ENCODE measurements at places on chromosomes 1 and 21.

- DNase-seq: no peak
Measured at GRCh38 chr1:76239470-76239918, 164.9 kb downstream of the ST6GALNAC3 start.

GRCh38 chr1:109307274-109308021 lies 637 bp upstream of the MYBPHL start:
- DNase-seq: no peak

GRCh38 chr1:202521886-202522285 lies 173.4 kb downstream of the PPP1R12B start:
- DNase-seq: no peak

GRCh38 chr1:80894921-80895320 lies 905.8 kb upstream of the ADGRL2 start:
- no peak for DNase-seq

DNA sequence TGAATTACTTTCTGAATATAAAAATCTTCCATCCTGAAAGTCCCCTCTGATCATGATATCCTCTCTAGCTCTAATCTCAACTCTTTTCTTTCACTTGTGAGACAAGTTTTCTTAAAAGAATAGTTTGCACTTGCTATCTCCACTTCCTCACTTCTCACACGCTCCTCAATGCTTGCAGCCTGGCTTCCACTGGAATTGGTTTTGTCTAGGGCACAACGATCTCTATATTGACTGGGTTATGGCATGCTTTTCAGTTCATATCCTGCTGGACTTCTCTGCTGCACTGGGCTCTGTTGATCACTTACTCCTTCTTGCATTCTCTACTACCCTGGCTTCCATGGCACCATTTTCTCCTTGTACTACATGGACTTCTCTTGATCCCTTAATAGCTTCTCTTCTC lies 474 bp downstream of the FCRLA start:
- DNase-seq: no peak

DNA sequence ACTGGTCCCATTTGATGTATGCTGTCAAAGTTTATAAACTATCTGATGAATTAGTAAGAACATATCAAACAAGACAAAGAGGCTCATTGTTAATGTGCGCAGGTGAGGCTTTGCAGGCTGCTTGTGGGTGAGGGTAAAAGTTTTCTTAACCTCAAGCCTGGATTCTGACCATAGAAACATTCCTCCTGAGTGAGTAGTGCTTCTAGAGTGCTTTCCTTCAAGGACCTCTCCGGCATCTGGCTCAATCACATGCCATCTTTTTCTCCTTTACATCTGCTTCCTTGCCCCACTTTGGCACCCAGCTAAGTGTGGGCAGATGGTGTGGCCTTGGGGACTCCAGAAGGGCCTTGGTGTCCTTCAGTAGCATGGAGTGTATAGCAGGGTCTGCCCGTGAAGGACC lies 104.0 kb downstream of the ROR1 start:
- DNase-seq: no peak

DNA sequence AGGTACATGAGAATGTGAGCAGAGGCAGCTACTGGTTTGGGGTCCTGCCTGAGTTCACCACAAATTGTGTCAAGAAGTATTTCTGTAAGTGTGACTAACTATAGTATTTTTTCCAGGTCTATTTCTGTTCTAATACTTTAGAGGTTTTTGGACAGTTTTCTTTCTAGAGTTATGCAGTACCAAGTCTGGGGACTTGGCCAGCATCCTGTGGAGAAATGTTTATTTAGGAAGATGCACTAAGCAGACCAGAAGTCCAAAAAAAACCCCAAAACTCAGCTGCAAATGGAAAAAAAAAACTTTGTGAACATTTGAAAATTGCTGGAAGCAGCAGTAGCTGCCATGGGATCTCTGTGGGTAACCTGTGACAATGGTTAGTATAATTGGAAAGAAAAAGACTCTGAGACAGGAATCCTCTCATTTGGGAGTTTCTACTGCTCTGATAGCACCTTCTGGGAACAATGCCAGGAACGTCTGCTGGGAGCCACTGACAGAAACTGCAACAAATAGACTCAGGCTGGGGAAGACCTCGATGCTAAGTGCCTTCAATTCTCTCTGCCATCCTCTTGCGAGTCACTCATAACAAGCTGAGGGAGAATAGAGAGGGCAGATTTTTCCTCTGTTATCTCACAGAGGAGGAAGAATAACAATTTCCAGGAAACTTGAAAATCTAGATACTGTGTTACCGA lies 37.6 kb downstream of the OR10R2 start:
- no peak for DNase-seq

GRCh38 chr1:7442036-7442435 lies 329.1 kb upstream of the VAMP3 start:
- DNase-seq: no peak

DNA sequence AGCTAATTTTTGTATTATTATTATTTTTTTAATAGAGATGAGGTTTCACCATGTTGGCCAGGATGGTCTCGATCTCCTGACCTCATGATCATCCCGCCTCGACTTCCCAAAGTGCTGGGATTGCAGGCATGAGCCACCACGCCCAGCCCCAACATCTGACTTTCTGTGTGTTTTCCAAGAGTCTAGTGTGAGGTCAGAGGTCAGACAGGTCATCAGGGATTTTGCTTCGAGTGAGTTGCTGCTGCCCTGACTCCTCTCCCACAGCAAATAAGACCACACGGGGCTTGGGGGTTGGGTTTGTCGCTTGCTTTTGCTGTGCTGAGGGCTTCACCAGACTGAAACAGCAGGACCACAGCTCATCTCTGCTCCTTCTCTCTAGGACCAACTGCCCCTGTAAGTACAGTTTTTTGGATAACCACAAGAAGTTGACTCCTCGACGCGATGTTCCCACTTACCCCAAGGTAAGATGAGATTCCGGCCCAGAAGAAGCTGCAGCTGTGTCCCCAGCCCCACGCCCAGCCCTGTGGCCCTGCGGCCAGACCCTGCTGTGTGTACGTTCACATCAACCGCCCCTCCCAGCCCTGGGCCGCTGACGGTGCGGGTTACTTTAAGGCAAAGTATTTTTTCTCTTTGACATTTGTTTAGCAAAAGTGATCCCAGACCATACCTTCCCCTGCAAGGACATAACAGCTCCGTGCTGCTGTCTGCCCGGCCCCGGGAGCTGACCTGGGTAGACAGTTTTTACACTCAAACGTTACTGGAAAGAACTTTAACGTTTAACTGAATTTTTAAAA lies 97.5 kb downstream of the PDE9A start:
- no peak for DNase-seq
